Effector CD8-positive, alpha-beta T cell (primary cell): ENCODE measurements at places on chromosomes 16 and 17.

- peak; percentile 62 for DNase-seq
These were observed 9.9 kb upstream of the NAGS start for GRCh38 chr17:43994272-43995149.

DNA sequence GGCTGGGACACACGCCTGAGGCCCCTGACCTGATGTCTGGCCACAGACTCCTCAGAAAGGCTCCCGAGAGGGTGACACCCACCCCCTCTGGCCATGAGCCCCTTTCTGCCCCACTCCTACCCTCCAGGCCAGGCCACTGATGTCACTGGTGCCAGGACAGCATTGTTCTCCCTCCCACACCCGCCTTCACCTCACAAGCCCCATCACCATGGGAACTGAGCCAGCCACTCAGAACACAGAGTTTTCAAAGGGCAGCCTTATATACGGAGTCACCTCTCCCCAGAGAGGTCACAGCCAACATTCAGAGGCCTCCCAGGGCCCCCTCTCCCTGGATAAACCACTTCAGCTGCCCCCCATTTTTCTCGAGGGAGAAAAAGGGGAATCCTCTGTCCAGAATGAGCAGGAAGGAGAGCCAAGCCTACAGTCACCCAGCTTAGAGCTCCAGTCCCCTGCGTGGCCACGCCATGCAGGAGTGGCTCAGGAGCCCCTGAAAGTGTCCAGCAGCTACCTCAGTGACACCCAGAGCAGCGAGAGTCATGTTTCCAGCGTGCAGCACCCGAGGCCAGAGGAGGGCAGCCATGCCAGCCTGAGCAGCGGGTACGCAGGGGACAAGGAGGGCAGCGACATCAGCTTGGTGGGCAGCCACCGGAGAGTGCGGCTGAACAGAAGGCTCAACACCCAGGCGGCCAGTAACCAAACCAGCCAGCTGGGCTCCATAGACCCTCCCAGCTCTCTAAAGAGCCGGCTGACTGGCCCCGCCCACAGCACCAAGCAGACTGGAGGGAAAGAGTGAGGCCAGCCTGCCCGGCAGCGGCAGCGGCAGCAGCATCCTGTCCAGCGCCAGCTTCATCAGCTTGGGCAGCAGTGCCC lies at the start of gene C16orf82:
C16orf82 (plus strand) TSS at position 260 of the 870 bp plus-strand sequence.
- DNase-seq: no peak

DNA sequence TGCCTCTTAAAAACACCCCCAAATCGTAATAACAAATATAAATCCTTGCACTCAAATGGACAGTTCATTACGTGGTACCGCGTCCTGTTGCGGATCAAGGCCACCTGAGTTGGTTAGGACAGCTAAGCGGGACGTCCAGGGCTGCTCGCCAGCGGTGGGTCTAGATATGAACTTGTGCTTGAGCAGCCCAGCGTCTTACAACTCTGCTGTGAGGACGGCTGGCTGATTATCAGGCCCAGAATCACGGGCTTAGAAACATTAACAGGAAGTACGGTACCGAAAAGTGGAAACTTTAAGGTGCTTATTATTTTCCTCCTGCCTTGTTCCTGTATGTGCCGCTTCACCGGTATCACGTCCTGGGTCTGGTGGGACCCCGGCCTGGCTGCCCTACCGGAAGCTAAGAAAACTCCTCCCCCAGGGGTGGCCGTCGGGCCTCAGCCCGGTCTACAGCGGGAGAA lies 832 bp upstream of the SRRM2 start:
- no peak for DNase-seq

GRCh38 chr16:26457095-26457494 lies 609.6 kb upstream of the C16orf82 start:
- no peak for DNase-seq

- DNase-seq: no peak
These were observed 21.0 kb upstream of the ERN1 start for GRCh38 chr17:64151016-64151368.

GRCh38 chr17:7232114-7232513 lies 2.2 kb downstream of the DVL2 start:
- no peak for DNase-seq

GRCh38 chr17:36721560-36722120 lies 120.3 kb downstream of the MRM1 start:
- no peak for DNase-seq

DNA sequence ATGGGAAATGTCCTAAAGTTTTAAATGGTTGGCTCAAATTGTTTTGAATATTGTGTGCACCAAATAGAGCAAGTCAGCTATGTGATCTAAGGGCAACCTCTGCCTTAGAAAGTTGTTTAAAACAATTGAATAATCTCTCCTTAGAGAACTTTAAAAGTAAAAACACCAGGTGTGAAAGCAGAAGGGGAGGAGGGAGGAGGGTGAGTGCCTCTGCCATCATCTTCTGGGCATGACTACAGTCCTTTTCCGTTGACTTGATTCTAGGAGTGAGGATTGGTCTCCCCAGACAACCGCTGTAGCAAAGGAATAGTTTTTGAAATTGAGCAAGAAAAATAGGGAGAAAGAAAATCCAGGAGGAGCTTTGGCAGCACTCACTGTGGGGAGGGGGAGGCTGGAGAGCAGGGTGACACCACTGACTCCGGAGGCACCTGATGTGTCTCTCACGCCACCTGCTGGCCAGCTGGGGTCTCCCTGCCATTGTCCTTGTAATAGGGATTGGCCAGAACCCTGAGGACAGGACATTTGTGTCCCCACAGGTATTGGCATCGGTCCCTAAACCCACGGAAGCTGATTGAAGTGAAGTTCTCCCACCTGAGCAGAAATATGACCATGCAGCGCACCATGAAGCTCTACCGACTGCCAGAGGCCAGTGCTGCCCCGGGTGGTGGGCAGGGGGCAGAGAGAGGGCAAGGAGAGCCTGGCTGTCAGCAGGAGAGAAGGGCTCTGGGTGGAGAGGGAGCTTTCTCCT lies 33.3 kb downstream of the PLCD3 start:
- DNase-seq: peak; percentile 62

GRCh38 chr17:40314584-40314956 lies 5.6 kb downstream of the RARA start:
- DNase-seq: peak; percentile 58

GRCh38 chr16:87621976-87622713 lies 19.8 kb downstream of the JPH3 start:
- no peak for DNase-seq

DNA sequence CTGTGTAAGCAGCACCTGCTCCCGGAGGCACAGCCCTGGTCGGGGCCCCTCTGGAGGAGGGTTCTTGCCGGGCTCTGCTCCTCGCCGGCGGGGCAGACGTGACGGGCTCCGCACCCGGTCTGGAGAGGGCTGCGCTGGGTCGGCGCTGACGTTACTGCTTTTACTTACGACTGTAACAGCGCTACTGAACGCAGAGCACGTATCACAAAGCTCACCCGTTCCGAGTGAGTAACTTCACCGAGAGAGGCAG lies 1.3 kb upstream of the RAB40C start:
- peak; percentile 44 for DNase-seq

DNA sequence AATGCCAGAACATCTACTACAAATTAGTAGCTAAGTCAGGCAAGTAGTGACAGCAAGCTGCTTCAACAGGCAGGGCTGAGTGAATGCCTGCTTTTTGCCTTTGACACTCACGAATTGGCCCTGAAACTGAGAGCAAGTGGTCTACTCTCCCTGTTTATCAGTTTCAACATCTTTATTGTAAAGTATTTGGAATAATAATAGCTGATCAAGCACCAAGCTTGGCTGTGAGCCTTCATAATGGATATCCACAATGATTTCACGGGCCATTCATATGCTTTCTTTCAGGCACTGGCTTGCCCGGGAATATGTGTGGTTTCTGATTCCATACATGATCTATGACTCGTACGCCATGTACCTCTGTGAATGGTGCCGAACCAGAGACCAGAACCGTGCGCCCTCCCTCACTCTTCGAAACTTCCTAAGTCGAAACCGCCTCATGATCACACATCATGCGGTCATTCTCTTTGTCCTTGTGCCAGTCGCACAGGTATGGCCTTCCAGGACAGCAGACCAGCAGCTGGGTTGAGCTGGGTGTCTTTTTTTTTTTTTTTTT lies 5.2 kb downstream of the TLCD3A start:
- DNase-seq: no peak

GRCh38 chr16:71426880-71427615 lies 14.8 kb downstream of the TLE7 start:
- DNase-seq: no peak

- DNase-seq: no peak
These were observed 12.7 kb downstream of the KRT12 start for GRCh38 chr17:40854175-40854814.

GRCh38 chr17:56290802-56291118 lies 137.5 kb downstream of the ANKFN1 start:
- DNase-seq: no peak

- DNase-seq: peak; percentile 13
These were observed 527 bp downstream of the CIAPIN1 start for GRCh38 chr16:57446531-57447185.

DNA sequence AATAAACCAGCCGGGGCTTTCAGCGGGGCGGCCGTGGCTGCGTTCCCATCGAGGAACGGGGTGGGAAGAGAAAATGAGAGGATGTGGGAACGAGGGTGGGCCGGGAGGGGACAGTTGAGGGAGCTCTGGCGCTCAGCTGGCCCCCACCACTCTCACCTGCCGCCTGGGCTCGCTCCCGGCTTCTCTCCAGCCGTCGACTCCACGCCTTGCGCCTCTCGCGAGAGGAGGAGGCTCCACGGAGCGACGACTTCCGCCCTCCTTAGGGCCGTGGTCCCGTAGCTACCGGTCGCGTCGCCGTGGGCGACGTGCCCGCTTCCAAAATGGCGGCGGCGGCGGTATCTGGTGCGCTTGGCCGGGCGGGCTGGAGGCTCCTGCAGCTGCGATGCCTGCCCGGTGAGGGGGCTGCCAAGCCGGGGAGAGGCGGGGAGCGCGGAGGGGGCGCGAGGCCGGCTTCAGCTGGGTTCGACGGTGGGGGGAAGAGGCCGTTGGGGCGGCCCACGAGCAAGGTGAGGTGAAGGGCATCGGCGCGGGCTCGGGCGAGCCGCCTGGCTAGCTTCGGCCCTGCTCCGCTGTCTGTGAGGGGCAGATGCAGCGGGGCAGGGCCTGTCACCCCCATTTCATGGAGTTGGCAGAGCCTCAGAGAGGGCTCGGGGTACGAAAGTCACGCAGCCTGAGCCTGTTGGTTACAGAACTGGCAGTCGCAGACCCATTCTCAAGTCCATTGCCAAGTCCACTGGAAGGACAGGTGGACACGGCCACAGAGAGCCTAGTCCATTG lies at the start of the genes CIAPIN1 and COQ9:
CIAPIN1 (minus strand) TSS at position 200 of the 777 bp plus-strand sequence. CDS start 6,457 bp downstream, outside the sequence.
COQ9 (plus strand) TSS at position 294 of the 777 bp plus-strand sequence; CDS start at position 321, 27 bp downstream.
- DNase-seq: peak; percentile 88

DNA sequence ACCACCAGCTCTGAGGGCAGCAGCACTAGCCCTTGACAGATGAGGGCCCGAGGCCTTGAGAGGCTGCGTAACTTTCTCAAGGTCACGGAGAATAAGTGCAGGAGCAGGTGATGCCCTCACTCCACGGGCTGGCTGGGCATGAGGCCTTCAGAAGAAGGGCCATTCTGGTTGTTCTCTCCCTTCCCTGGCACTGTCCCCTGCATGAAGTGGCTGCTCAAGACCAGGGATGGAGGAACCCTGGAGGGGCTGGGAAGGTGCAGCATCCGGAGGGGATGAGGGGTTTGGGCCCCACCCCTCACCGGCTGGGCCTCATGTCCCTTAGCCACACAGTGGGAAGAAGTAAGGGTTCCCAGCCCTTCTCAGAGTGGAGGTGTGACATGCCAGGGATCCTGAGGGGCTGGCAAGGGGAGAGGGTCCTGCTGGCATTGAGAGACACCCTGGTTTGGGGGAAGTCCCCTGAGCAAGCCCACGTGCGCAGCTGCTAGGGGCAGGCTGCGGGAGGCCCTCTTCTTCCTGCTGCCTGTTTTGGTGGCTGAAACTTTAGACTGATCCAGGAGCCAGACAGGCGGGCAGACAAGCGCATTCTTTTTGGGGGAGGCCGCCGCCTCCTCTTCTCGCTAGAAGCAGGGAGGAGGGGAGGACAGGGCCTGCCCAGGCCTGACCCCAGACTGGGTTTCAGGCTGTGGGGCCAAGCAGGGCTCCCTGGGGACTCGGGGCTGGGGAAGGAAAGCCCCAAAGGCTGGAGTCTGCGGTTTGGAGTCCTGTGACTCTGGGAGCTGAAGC lies 74.0 kb downstream of the N4BP1 start:
- no peak for DNase-seq

GRCh38 chr17:38628441-38628840 lies 22.7 kb upstream of the SRCIN1 start:
- DNase-seq: no peak

- DNase-seq: no peak
These were observed 680.7 kb upstream of the SALL1 start for GRCh38 chr16:51831595-51832367.

DNA sequence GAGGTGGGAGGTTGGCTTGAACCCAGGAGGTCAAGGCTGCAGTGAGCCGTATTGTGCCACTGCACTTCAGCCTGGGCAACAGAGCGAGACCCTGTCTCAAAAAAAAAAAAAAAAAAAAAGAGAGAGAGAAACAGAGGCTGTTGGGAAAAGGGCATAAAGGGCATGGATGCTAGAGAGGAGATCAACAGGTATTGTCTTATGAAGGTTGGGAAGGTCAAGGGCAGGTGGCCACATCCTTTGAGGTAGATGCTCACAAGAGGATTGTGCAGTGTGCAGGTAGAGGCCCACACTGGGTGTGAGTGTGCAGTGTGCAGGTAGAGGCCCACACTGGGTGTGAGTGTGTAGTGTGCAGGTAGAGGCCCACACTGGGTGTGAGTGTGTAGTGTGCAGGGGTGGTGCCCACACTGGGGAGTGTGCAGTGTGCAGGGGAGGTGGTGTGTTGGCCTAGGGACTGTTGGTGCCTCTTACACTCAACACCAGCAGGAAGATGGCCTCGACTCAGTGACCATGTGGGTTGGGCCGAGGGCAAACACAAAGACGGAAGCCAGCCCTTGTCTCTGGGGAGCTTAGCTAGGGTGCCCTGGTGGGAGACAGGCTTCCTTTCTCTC lies 404.9 kb upstream of the TNRC6C start:
- DNase-seq: no peak

- no peak for DNase-seq
These were observed 5.9 kb downstream of the LITAFD start for GRCh38 chr16:8887952-8888560.

- DNase-seq: no peak
These were observed 42.2 kb downstream of the DNAH9 start for GRCh38 chr17:11640463-11640814.

DNA sequence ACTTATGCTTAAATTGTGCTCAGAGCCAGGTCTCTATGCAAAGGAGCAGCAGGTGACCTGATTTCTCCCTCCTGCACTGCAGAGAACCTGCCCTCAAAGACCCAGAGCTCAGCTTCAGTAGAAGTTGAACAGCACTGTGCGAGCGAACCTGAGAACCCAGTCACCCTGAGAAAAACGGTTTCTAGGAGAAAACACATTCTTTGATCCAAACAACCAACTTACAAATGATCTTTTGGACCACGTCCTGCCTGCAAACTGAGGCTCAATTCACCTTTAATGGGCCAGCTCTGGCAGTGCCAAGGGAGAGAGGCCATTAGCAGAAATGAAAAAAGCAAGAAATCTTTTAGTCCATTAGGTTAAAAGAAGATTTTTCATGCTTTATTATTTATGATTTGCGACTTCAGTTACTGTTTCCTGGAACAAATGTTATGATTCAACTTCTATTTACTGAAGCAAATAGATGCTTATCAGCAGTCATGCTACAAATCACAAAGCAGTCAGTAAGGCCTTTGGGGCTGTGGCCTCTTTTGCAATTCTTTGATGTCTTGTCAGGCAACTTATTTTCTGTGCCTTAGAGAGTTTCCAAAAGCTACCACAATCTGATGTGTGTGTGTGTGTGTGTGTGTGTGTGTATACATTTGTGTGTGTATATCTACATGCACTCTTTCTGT lies 65.7 kb upstream of the LRRC37A3 start:
- DNase-seq: peak; percentile 29
